ENCODE measurements at places on chromosomes 12 and 14.

DNA sequence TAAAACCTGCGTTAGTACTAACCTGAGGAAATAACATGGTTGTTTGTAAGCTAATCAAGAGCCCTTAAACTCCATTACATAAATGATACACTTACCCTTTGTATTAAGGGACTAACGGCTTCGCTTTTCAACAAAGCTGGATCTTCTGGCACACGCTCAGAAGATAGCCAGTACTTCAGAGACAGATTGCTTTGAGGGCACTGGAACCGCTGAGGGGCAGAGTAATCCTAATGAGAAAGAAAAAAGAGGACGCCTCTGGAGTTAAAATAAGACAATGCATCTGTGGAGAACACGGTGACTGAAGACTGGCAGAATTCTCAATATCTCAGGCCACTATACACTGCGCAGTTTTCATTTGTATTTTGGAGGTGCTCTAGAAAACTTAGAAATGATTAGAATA is 1.5 kb upstream of the KTN1 start:
- DNase-seq: no peak

GRCh38 chr12:56358836-56359532 is 923 bp downstream of the STAT2 start:
- DNase-seq: peak; percentile 89

DNA sequence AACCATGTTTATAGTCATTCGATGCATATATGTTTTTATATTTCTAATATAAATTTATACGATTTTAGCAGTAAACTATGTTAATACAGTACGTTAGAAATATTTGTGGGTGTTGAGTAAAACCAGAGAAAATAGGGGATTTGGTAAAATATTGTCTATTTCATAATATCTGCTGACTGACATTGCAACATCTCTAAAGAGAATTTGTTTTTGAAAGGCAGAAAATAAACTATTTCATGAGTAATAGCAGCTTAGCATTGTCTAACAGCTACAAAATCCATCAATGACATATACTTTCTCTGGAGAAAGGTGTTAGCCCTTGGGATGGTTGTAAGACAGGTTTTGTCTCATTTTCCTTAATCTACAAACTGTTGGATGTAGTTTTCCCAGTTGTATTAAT is 144.9 kb downstream of the PDE3A start:
- no peak for DNase-seq

- no peak for DNase-seq
Observed at GRCh38 chr12:49019120-49019430, 499 bp upstream of the PRKAG1 start.

DNA sequence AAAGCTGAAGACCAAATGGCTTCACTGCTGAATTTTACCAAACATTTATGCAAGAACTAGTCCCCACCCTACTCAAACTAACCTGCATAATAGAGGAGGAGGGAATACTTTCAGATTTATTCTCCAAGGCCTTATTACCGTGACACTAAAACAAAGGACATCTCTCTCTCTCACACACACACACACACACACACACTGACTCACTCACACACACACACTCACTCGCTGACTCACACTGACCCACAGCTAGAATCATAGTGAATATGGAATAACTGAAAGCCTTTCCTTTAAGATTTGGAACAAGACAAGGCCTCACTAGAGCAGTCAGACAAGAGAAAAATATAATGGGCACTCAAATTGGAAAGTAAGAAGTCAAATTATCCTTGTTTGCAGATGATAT is 1014.1 kb downstream of the TMTC2 start:
- DNase-seq: no peak

DNA sequence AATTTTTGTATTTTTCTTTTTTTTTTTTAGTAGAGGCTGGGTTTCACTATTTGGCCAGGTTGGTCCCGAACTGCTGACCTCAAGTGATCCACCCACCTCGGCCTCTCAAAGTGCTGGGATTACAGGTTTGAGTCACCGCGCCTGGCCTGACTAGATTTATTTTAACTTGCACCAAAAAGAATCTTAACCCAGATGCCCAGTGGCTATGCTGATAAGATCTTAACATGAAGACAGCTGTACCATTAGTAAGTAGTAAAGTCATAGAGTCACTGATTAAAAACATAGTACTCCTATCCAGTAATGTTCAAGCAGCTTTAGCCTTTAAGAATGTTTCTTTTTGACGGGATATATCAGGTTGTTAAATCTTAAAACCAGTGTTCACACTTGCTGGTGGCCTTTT is 1061.8 kb upstream of the FLRT2 start:
- no peak for DNase-seq

- peak; percentile 79 for DNase-seq
Observed at GRCh38 chr12:48618541-48618940, 48.7 kb upstream of the LALBA start.

DNA sequence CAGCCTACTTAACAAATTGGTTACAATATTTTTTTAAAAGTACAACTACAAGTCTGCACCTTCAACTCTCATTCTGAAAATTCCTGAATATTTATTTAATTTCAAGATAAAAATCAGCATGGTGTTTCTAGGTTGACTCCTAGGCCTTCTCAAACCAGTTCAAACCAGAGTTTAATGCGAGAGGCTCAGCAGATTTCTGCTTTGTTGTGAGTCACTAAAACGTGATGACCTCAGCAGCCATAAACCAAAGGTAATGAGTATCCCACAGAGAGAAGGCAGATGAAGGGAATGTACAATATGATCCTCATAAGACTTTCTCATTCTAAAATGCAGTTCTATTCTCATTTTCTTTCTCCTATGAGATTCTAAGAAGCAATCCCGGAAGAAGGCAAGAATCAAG is 1.5 kb downstream of the PRDM4 start:
- DNase-seq: peak; percentile 73

GRCh38 chr12:52235822-52236361 is 2.8 kb downstream of the KRT7 start:
- DNase-seq: no peak

GRCh38 chr14:87944987-87945604 is 47.9 kb downstream of the GALC start:
- peak; percentile 80 for DNase-seq

DNA sequence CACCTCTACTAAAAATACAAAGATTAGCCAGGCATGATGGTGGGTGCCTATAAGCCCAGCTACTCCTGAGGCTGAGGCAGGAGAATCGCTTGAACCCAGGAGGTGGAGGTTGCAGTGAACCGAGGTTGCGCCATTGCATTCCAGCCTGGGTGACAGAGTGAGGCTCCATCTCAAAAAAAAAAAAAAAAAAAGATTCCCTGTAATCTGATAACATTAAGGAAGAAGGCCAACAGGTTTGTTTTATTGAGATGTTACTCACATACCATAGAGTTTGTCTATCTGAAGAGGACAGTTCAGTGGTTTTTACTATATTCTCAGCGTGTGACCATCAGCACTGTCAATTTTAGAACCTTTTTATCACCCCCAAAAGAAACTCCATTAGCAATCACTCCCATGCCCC is 37.5 kb downstream of the TSPAN9 start:
- no peak for DNase-seq

GRCh38 chr12:29737644-29738043 is 46.1 kb downstream of the TMTC1 start:
- no peak for DNase-seq

GRCh38 chr14:33529787-33530757 is 420.8 kb downstream of the EGLN3 start:
- DNase-seq: no peak

DNA sequence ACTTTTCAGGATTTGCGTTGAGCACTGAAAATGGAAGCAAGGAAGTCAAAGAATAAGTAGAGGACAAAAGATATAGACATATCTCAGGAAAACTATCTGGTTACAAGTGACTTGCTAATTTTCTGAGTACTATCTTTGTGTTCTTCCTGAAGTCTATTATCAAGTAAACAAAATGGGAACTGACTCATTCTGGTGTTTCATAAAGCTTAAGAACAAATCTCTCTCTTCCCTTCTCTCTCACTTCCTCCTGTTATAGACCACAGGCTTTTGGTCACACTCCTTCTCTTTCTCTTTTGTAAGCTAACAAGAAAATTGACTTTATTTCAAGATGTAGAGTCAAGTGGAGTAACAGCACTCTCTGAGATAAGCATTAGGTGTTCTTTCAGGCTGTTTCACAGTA is 406.6 kb upstream of the SYT1 start:
- peak; percentile 6 for DNase-seq

DNA sequence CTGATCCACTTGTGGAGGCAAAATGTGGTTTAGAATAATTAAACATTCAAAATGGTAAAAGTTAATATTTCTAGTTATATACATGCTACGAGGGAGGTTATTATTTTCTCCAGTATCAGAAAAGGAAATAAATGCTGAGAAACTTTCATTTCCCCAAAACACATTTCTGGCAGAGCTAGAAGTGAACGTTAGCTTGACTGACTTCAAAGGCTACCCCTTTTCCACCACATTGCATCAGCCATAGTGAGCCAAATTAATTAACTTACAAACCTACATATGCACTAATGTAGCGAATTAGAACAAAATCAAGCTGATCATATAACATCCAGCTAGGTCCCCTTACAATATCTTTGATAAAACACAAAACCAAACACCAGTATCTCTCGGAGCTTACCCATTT is 49.3 kb upstream of the RERGL start:
- no peak for DNase-seq

- DNase-seq: no peak
Observed at GRCh38 chr12:80634903-80635302, 72.5 kb upstream of the MYF6 start.

GRCh38 chr14:87055007-87055406 is 938.0 kb downstream of the GALC start:
- DNase-seq: no peak

DNA sequence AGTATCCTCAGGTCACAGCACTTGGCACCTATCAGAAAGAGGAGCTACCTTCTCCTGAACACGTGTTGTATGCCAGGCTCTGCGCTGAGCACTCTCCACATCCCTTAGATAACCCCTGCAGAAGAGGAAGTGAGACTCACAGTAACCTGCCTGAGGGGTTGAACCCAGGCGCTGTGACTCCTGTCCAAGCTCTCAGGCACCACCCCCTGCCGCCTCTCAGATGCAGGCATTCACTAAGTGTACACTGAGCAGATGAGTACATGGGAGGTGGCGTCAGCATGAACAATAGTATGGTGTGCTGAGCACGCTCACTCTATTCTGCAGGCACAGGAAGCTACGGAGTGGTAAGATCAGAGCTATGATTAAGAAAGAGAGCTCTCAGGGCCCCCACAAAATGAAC is 21.0 kb upstream of the RIC8B start:
- no peak for DNase-seq

DNA sequence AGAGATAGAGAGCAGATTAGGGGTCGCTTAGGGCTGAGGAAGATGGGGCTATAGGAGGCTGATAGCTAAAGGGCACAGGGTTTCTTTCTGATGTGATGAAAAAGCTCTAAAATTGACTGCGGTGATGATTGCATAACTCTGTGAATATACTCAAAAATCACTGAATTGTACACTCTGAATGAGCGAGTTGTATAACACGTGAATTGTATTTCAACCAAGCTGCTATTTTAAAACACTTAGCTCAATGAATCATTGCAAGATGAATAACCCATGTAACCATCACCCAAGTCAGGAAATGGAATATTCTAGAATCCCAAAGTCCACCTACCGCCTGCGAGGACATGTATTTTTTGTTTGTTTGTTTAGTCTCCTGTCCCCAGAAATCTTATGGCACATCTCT is 60.1 kb upstream of the CCND2 start:
- no peak for DNase-seq

DNA sequence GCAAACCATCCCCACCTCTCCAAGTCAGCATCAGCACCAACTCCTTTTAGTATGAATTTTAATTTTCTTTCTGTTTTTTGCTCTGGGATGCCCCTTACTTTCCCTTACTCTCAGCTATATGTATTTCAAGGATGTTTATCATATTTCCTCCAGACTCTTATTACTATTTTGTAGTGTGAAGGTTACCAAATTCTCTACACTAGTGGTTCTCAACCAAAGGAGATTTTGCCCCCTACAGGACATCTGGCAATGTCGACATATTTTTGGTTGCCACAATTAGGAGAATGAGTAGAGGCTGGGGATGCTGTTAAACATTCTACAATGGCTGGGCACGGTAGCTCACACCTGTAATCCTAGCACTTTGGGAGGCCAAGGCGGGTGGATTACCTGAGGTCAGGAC is 29.1 kb upstream of the SOS2 start:
- DNase-seq: peak; percentile 65

- peak; percentile 98 for DNase-seq
Observed at GRCh38 chr12:95805864-95806671, 15.5 kb upstream of the NTN4 start.

DNA sequence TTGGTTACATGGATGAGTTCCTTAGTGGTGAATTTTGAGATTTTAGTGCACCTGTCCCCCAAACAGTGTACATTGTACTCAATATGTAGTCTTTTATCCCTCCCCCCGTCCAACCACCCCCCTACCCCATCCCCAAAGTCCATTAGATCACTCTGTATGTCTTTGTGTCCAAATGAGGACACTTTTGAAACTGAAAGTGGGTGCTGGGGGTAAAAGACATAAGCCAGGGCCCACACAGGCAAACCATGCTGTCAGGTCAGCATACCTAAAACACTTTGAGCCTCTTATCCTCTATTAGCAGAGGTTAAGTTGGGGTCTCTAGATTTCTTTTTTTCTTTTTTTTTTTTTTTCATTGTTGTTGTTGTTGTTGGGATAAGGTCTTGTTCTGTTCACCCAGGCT is 31.3 kb upstream of the KICS2 start:
- no peak for DNase-seq

DNA sequence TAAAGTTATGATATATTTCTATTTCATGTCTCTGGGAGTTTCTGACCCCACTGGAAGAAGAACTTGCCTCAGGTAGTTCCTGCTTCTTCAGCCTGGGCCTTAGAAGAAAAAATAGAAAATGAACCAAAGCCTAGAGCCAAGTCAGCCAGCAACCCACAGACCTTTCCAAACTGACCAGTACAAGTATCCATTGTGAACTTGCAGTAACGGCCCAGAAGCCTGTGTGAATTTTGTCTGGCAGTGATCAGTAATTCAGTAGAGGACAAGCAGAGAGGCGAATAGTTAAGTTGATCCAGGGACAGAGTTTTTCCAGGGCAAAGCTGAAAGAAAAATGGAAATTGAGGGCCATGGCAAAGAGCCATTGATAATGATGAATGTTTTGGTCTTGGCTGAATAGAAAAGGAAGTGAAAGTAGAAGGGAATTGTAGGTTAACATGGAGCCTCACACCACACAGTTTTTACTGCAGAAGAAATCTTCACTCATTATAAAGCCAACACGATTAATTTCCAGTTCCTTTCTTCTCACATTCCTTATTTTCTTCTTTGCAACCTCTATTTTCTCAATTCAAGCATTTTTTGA is 311.8 kb downstream of the BTG1 start:
- peak; percentile 44 for DNase-seq

DNA sequence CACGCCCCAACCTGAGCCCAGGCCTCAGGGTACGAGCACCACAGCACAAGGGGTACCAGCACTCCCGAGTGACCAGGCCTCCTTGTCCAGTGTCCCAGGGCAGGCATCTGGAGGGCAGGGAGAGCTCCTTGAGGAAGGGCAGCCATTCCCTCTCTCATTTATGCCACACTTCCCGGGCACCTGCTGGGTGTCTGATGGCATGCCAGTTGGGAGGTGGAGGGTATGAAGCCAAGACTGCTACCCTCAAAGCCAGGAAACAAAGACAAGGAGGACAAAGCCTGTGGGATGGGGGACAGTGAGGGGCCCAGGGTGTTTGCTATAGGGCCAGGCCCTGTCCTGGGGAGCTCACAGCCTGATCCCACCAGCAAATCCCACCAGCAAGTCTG is 45.6 kb downstream of the CCDC88C start:
- DNase-seq: no peak

Measured in fibroblast of the aortic adventitia (primary cell).